AG09309 (cell line): ENCODE measurements at places on chromosomes 13 and 19.

DNA sequence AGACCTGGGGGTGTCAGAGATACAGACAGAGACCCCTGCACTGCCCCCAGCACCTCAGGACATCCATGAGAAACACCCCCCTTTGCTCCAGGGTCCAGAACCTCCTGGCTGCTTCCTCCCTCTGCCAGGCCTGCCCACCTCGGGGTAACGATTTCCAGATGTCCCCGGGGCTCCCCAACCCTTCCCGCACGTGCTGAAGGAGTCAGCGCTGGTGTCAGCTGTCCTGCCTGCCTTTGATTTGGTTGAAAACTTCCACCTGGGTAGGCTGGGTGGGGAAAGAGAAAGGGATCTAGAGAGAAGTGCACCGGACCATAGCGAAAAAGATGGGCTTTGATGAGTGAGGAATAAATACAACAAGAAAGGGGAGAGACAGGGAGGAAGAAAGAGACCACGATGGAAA is 1.5 kb upstream of the CGB7 start:
- DNase-seq, result no peak

- DNase-seq, result no peak
Measured at GRCh38 chr13:85725433-85725832, 73.8 kb downstream of the SLITRK6 start.

DNA sequence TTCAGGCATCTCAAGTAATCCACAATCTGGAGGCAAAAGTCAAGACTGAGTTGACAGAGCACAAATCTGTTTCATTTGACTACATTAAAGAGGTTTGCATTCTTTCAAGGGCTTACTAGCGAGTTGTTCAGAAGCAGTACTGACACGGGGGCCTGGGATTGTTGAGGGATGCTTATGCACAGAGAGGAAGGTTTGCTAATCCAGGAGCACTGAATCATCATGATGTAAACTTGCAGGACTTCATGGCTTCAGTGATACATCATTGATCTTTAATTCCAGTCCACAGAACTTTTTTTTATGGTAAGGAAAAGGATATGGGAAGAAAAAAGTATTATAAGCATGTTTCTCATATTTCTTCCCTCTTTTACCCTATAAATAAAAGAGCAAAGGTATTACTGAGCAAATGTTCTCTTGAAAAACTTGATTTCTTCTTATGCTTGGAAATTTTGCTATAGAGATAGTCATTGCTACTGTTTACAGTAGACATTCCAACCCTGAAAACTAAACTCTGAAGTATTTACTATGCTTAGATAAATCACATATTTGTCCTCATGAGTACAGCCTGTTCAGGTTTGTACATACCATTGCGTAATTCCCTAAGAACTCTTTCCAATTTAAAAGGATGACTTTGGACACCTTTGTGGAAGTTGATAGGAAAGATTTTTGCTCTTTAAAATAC is 65.8 kb upstream of the KPNA3 start:
- peak; percentile 78 for DNase-seq

DNA sequence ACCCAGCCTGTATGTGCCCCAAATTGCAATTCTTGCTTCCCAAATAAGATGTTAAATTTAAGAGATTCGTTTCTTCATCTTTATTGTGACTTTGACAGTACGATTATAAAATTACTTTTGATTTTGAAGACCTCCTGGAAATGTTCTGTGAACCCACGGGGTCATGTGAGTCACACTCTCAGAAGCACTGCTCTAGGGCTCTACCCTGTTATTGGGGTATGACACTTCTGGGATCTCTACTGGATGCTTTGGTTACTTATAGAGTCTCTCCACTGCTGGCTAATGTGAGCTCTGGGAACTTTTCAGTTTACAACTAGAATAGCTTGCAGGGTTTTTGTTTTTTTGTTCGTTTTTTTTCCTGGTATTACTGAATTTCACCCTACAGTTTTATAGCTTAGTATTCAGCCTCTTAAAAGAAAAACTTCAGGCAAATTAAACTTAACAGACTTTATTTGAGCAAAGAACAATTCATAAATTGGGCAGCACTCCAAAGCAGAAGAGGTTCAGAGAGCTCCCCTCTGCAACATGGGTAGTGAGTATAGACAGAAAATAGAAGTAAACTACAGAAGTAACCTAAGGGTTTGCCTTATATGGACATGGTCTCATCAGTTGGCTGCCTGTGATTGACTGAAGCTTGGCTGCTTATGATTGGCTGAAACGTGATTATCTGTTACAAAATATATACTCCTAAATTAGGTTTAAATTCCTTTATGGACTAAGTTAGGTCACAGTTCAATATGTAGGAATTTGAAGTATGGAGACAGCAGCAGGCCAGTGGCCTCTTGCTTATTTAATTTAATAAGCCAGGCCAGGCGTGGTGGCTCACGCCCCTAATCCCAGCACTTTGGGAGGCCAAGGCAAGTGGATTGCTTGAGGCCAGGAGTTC is 28.5 kb upstream of the PSPC1 start:
- no peak for DNase-seq

- no peak for DNase-seq
Measured at GRCh38 chr19:10289167-10289835, 451 bp upstream of the ICAM5 start.

DNA sequence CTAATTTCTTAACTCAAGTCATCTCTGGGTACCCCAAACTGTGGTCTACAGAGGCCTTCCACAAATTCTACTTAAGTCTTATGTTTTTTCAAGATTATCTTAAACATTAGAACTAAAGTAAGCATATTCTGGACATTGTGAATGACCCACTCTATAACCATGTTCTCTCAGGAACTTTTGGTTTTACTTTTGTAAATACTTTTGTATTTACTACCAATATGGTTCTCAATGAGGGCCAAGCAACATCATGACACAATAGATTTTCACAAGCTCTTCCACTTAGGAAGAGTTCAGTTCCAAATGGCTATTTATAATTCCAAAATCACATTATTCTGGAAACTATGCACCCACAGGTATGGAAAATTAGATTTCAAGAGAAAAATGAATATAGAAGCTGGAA is 10.8 kb downstream of the DIAPH3 start:
- no peak for DNase-seq

DNA sequence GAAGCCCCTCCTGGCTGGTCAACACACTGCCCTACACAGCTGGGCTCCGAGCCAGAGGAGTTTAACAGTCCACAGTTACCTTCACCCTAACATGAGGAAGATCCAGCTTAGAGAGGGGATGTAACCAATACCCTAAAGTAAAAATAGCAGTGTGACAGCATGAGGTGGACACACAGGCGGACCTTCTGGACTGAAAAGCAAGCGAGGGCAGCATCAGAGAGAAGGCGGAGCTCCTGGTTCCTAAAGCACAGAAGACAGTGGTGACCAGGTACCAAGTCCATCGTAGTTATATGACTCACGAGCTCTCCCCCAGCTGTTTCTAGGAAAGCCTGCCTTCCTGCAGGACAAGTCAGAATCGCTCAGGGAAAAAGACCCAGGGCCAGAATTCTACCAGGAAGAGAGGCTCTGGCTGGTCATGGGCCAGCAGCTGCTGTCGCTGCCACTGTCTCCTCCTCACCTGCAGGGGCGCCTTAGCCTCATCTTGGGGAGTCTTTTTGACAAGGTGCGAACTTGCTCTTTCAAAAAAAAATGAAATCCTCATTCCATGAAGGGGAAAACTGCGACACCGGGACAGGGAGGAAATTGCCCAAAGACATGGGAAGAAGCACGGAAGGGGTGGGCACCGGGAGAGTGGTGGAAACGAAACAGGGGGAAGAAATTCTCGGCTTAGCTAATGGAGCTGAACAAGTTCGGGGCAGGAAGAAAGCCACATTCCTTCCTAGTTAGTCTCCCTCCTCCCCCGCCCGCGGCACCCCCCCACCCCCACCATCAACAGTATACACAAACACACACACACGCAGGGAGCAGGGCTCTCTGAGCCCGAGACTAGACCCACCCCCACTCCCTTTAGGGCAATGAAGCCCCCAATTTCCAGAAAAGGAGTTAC is 1.7 kb downstream of the ELL start:
- no peak for DNase-seq

GRCh38 chr13:67713571-67713970 is 483.4 kb upstream of the PCDH9 start:
- DNase-seq, result no peak

GRCh38 chr13:61252213-61252612 is 163.4 kb downstream of the PCDH20 start:
- no peak for DNase-seq

- no peak for DNase-seq
Measured at GRCh38 chr13:96822895-96823294, 171.4 kb downstream of the OXGR1 start.

DNA sequence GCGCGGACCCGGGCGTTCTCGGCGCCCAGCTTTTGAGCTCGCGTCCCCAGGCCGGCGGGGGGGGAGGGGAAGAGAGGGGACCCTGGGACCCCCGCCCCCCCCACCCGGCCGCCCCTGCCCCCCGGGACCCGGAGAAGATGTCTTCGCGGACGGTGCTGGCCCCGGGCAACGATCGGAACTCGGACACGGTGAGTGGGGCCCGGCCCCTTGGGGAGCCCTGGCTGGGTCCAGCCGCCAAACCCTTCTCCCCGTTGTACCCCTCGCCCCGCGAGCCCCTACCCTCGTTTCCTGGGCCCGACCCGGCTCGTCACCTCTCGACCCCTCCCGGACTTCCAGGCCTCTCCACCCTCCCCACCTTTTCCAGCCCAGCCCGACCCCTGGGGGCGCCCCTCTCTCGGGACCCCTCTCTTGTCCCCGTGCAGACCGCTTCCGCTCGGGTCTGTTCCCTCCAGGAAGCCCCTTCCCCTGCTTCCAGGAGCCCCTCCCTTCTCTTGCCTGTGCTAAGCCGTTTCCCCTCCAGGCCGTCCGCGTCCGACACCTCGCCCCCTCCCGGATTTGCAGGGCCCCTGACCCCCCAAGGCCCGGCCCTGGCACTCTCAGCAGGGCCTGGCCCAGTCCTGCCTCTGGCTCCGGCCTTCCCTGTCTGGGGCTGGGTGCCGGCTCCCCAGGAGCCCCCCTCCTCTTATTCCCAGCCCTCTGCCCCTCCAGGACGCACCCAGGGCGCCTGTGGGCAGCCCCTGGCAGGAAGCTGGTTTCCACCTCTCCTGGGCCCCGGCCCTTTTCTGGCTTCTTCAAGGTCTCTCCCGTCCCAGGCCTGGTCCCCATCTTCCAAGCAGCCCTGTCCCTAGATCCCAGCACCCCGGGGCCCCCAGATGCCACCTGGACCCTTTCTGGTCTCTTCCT is 632 bp downstream of the MARK4 start:
- DNase-seq, result no peak

- no peak for DNase-seq
Measured at GRCh38 chr13:41054919-41055619, 6.2 kb upstream of the WBP4 start.

- no peak for DNase-seq
Measured at GRCh38 chr13:105721016-105721415, 814.4 kb downstream of the EFNB2 start.

- no peak for DNase-seq
Measured at GRCh38 chr19:2250766-2251105, 1.6 kb downstream of the AMH start.

GRCh38 chr13:79338343-79338742 is 67.7 kb downstream of the RBM26 start:
- no peak for DNase-seq

- DNase-seq, result no peak
Measured at GRCh38 chr13:98568918-98569317, 8.0 kb downstream of the STK24 start.

GRCh38 chr13:99293178-99293577 is 14.0 kb downstream of the GPR183 start:
- no peak for DNase-seq

- no peak for DNase-seq
Measured at GRCh38 chr13:26895808-26896466, 135.4 kb upstream of the GPR12 start.

- DNase-seq, result no peak
Measured at GRCh38 chr19:1828279-1829238, 16.5 kb upstream of the ATP8B3 start.

DNA sequence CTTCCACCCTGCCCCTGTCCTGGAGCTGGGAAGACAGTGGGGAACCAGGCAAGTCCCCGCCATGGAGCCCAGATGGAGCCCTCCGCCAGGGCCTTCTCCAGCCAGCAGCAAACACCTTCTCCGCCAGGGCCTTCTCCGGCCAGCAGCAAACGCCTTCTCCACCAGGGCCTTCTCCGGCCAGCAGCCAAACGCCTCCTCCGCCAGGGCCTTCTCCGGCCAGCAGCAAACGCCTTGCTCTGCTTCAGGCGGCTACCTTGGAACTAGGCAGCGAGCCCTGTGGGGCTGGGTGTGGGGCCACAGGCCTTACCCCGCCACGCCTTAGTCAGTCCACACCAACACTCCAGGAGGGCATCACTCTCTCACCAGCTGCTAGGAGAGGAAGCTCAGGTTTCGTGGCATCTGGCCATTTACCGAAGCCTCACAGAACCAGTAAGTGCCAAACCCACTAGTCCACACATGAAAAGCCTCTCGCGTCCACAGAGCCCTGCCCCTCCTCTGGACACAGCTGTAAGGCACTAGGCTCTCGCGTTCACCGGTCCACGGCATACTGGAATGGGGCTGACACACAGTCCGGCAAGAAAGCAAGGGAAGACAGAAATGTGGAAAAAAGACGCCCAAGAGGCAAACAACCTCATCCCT is 41.0 kb downstream of the MLLT1 start:
- DNase-seq, result no peak

DNA sequence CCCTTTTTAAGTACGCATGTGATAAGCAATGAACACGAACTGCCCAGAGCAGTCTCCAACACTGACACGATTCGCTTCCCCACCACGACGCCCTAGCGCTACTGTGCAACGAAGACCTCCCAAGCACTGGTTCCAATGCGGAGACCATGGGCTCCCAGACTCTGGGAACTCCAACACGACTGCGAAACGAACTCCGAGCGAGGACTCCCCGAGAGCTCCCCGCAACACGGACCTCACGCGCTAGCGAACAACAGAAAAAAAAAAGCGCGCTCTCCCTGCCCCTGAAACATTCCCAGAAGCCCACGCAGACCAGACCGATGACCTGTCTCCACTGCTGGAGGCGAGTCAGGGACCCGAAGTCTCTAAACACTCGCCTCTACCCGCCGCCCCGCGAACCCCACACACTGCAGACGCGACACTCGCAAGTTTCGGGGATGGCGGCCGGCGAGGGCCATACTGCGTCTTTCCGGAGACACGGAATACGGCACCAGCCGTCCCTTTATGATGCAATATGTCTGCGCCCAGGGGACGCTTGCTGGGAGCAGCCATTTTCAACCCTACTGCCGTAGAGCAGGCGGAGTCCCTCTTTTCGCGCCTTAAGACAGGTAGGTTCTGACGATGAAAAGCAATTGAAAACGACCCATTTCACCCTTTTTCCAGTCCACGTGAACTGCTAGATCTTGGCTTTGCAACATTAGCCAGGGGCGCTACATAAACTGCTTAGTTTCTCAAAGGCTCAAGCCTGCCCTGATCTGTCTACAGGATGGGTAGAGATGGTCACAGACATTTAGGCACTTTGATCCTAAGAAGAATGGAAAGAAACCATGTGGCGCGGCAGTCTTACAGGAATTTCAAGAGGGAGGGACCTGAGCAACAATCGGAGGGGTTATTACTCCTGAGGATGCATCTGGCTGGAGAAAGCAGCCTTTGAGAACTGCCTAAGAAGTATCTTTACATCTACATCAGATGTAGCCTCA is at the start of gene ZNF577:
ZNF577 (minus strand) TSS at position 430 of the 977 bp plus-strand sequence. CDS start 7,569 bp downstream, outside the sequence.
- DNase-seq, result peak; percentile 70

- DNase-seq, result no peak
Measured at GRCh38 chr13:26951581-26952177, 191.1 kb upstream of the GPR12 start.
